ENCODE measurements at places on chromosomes 13 and 19.

GRCh38 chr19:35447606-35448469 lies at the start of gene FFAR2:
TSS of gene FFAR2 (plus strand) at chr19:35448257. CDS start at chr19:35449715, 1,458 bp downstream.
- H3K36me3 ChIP-seq = no peaks in the 10 kb centered on the region
- H3K4me3 ChIP-seq = no peak within 1 kb of the TSS

DNA sequence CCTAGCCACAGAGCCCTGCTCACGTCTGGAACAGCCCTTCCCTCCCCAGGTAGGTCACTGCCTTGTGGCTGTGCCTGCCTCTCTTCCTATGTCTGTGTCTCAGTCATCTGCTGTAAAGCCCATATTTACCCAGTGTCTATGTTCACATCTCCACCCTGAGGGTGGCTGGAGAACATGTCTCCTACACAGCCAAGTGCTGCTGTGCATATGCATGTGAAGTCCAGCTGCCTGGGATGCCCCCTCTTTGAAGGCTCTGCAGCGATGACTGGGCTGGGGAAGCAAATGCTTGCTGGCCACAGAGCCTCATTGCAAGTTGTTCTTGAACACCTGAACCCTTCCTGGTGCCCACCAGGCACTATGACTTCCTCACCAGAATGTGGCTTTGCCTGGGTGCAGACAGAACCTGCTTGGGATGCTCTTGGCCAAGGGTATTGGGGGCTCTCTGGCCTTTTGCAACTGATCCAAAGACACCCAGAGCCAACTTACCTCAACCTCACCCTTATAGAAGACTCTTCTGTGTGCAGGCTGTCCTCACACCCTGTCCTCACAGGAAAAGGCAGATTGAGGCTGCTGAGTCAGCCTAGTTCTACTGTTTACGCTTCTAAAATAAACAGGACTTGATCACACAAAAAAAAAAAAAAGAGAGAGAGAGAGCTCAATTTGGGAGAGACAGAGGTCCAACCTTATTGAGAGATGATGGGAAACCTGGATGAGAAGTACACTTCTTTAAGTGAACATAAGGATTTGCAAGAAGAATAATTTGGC lies 26.5 kb downstream of the MRPL57 start:
- H3K4me3 ChIP-seq = no peak overlapping the region
- H3K4me1 ChIP-seq = no peaks in the 10 kb centered on the region
- no peak overlapping the region for H3K27ac ChIP-seq
- DNase-seq = no peak

- H3K27me3 ChIP-seq = peaks cover 24% of the 10 kb centered on the region
- H3K4me3 ChIP-seq = no peak overlapping the region
- no peaks in the 10 kb centered on the region for H3K36me3 ChIP-seq
These were observed 6.0 kb upstream of the SOX1 start for GRCh38 chr13:112060899-112061366.

- H3K27me3 ChIP-seq = no peaks in the 10 kb centered on the region
- no peaks in the 10 kb centered on the region for H3K36me3 ChIP-seq
- no peak overlapping the region for H3K27ac ChIP-seq
- no peak overlapping the region for H3K4me3 ChIP-seq
- no peaks in the 10 kb centered on the region for H3K4me1 ChIP-seq
These were observed 624.8 kb downstream of the LIG4 start for GRCh38 chr13:107590556-107590955.

- H3K36me3 ChIP-seq = no peaks in the 10 kb centered on the region
- DNase-seq = no peak
- H3K27me3 ChIP-seq = no peaks in the 10 kb centered on the region
- H3K4me1 ChIP-seq = peaks cover 20% of the 10 kb centered on the region
- no peak overlapping the region for H3K4me3 ChIP-seq
These were observed 23.3 kb upstream of the BCL3 start for GRCh38 chr19:44725251-44725650.

- H3K27me3 ChIP-seq = peaks cover 32% of the 10 kb centered on the region
- no peak overlapping the region for H3K4me3 ChIP-seq
- H3K27ac ChIP-seq = no peak overlapping the region
- no peak for DNase-seq
These were observed 473 bp upstream of the CERS1 start for GRCh38 chr19:18896421-18896841.

DNA sequence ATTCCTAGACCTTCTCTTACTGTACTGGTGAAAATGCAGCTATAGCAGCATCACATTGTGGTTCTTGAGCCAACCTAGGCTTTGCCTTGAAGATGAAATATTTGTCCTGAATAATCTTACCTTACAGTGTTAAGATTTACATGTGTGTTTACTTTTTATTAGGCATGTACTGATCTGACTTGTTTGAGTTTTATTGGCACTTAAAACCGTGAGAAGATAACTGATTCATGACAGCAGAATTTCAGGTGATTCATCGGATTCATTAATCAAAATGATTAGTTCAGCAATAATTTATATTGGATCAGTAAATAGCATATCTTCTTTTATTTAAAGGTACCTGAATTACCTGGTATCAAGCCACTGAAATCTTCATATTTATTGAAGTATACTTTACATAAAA lies 296.3 kb downstream of the KLF5 start:
- H3K27ac ChIP-seq = no peak overlapping the region
- no peaks in the 10 kb centered on the region for H3K27me3 ChIP-seq
- H3K36me3 ChIP-seq = no peaks in the 10 kb centered on the region
- no peak overlapping the region for H3K4me3 ChIP-seq
- H3K4me1 ChIP-seq = no peaks in the 10 kb centered on the region

DNA sequence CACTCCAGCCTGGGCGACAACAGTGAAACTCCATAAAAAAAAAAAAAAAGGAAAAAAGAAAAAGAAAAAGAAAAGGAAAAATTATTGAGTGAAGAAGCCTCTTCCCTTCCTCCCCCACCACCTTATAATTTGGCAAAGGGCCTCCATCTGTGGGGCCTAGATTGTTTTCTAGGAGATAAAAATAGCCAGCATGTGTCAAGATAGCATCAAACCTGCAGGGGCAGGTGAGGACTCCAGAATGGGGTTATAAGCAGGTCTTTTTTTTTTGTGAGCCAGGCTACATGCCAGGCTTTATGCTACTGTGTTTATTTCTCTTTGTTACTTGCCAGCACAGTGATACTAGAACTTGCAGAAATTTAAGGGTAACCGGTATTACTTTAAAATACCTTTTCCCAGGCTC lies 11.7 kb upstream of the TRIM13 start:
- no peak overlapping the region for H3K4me3 ChIP-seq
- H3K4me1 ChIP-seq = no peaks in the 10 kb centered on the region
- no peaks in the 10 kb centered on the region for H3K36me3 ChIP-seq

DNA sequence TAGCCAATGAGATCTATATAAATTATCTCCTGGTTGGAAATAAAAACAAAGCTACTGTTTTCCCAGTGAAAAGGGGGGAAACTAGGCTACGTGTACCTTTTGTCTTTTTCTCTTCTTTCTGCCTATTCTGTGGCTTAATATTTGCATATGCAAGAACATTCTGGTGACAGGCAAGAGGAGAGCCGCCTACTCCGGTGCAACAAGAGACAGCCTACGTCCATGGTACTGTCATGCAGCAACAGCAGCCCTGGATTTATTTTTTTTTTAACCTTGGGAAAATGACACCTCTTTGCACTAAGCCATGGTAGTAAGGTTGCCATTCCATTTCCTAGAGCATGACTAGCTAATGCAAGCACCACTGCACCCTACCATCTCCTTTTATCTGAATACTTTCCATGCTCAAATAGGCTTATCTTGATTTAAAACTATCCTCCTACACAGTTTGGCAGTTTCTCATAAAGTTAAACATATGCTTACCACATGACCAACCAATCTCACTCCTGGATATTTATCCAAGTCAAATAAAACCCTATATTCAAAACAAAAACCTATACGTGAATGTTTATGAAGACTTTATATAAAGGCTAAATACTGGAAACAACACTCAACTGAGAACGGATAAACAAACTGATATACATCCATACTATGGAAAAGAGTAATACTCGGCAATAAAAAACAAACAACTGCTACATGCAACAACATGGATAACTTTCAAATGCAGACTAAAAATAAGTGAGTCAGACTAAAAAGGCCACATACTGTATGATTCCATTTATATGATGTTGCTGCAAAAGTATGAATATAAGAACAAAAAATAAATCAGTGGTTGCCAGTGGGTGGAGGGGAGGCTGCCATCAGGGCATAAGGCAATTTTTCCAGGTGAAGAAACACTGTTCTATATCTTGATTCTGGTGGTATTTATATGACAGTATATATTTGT lies 17.3 kb downstream of the NUFIP1 start:
- no peaks in the 10 kb centered on the region for H3K27me3 ChIP-seq
- H3K4me3 ChIP-seq = no peak overlapping the region
- no peak overlapping the region for H3K27ac ChIP-seq
- H3K4me1 ChIP-seq = no peaks in the 10 kb centered on the region

DNA sequence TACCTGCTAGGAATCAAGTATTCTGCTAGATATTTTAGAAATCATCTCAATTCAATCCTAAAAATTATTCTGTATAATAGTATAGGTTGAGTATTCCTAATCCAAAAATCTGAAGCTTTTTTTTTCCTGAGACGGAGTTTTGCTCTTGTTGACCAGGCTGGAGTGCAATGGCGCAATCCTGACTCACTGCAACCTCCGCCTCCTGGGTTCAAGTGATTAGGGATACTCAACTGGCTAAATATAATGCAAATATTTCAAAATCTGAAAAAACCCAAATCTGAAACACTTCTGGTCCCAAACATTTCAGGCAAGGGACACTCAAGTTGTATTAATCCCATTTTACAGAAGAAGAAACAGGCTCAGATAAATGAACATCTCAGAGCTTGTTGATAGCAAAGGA lies 17.2 kb upstream of the USPL1 start:
- no peak for DNase-seq
- H3K27me3 ChIP-seq = no peaks in the 10 kb centered on the region
- no peaks in the 10 kb centered on the region for H3K36me3 ChIP-seq
- H3K27ac ChIP-seq = no peak overlapping the region
- H3K4me3 ChIP-seq = no peak overlapping the region

DNA sequence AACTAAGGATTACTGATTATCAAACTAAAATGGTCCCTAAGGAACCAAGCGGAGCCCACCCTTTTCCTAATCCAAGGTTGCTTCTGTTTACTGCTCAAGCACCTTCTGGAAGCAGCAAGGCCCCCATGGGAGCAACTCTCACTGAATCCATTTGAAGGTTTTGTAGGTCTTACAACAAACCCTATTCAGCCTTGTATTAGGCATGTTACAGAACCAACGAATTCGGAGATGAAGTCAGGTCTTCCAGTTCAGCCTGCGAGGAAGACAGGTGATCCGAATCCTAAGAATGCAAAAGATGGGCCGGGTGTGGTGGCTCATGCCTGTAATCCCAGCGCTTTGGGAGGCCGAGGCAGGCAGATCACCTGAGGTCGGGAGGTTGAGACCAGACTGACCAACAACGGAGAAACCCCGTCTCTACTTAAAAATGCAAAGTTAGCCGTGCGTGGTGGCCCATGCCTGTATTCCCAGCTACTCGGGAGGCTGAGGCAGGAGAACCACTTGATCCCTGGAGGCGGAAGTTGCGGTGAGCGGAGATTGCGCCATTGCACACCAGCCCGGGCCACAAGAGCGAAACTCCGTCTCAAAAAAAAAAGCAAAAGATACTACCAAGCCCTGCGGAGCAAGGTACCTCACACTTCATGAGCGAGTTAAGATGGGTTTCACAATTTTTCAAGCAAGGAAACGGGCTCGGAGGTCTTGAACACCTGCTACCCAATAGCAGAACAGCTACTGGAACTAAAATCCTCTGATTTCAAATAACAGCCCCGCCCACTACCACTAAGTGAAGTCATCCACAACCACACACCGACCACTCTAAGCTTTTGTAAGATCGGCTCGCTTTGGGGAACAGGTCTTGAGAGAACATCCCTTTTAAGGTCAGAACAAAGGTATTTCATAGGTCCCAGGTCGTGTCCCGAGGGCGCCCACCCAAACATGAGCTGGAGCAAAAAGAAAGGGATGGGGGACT lies 609 bp downstream of the ZAR1L start:
- H3K4me1 ChIP-seq = peaks cover 10% of the 10 kb centered on the region
- no peaks in the 10 kb centered on the region for H3K36me3 ChIP-seq
- peak overlapping the region; percentile 90 for H3K4me3 ChIP-seq
- peak; percentile 78 for DNase-seq

GRCh38 chr13:110116072-110116487 lies 190.9 kb downstream of the COL4A1 start:
- H3K27me3 ChIP-seq = no peaks in the 10 kb centered on the region
- H3K27ac ChIP-seq = no peak overlapping the region
- no peak overlapping the region for H3K4me3 ChIP-seq
- H3K36me3 ChIP-seq = no peaks in the 10 kb centered on the region
- DNase-seq = peak; percentile 79

DNA sequence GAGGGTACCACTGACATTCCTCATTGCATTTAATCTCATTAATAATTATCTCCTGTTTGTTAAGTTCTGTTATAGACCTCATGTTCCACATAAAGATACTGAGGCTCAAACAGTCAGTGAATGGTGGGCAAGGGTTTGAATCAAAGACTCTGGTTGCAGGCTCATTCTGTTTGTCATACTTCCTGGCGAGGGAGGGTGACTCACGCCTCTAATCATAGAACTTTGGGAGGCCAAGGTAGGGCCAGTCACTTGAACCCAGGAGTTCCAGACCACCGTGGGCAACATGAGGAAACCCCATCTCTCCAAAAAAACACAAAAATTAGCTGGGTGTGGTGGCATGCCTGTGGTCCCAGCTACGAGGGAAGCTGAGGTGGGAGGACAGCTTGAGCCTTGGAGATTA lies 220.7 kb upstream of the MIR17HG start:
- H3K36me3 ChIP-seq = no peaks in the 10 kb centered on the region
- H3K4me1 ChIP-seq = no peaks in the 10 kb centered on the region
- no peak for DNase-seq
- H3K27ac ChIP-seq = no peak overlapping the region

DNA sequence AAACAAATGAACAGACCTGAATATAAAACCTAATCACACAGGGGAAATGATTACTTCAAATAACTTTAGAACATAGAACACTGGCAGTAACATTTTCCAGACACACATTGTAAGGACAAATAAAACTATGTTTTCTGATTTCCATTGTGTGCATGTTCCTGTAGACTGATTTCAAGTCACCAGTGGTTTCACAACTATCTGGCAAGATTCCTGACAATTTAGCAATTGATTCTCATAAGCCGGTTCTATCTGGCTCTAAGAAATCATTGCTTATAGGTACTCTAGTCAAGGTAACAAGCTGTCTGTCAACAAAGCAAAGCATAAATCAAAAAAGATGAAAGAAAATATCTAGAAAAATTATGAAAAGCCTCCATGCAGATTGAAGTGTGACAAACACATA lies 19.6 kb upstream of the PCCA start:
- no peak for DNase-seq
- H3K27ac ChIP-seq = no peak overlapping the region
- H3K4me1 ChIP-seq = no peaks in the 10 kb centered on the region
- H3K27me3 ChIP-seq = no peaks in the 10 kb centered on the region

GRCh38 chr13:88717946-88718345 lies 1046.8 kb downstream of the SLITRK5 start:
- H3K36me3 ChIP-seq = no peaks in the 10 kb centered on the region
- no peak for DNase-seq
- H3K4me3 ChIP-seq = no peak overlapping the region
- no peak overlapping the region for H3K27ac ChIP-seq
- no peaks in the 10 kb centered on the region for H3K27me3 ChIP-seq
- H3K4me1 ChIP-seq = no peaks in the 10 kb centered on the region

GRCh38 chr13:98478189-98479129 lies 98.4 kb downstream of the STK24 start:
- H3K4me1 ChIP-seq = peaks cover 85% of the 10 kb centered on the region
- no peaks in the 10 kb centered on the region for H3K36me3 ChIP-seq
- DNase-seq = no peak
- peak overlapping the region; percentile 27 for H3K27ac ChIP-seq

GRCh38 chr13:51811920-51812451 lies 8.0 kb upstream of the DHRS12 start:
- no peaks in the 10 kb centered on the region for H3K36me3 ChIP-seq
- H3K27ac ChIP-seq = no peak overlapping the region
- peaks cover 13% of the 10 kb centered on the region for H3K4me1 ChIP-seq
- DNase-seq = no peak
- H3K27me3 ChIP-seq = no peaks in the 10 kb centered on the region
